ENCODE measurements at places on chromosomes 16 and 17. TPM values are rescaled to one million over a fixed set of nuclear protein-coding genes. Genes with fewer than 3 reads are reported as not detected.

Gene TSPOAP1
- total RNA-seq: 0.41 TPM

Gene MYH2
- total RNA-seq: not detected

Gene NPIPA3
- 0.97 TPM for total RNA-seq

Gene RASD1
- 0.30 TPM for total RNA-seq

Gene CDR2L
- total RNA-seq: 31.0 TPM

Gene CDK5R1
- total RNA-seq: 1.7 TPM

Gene CX3CL1
- total RNA-seq: not detected

Gene NTN3
- 0.43 TPM for total RNA-seq

- no peak for DNase-seq
Measured at GRCh38 chr16:22357635-22357971, 16.8 kb downstream of the CDR2 start.

DNA sequence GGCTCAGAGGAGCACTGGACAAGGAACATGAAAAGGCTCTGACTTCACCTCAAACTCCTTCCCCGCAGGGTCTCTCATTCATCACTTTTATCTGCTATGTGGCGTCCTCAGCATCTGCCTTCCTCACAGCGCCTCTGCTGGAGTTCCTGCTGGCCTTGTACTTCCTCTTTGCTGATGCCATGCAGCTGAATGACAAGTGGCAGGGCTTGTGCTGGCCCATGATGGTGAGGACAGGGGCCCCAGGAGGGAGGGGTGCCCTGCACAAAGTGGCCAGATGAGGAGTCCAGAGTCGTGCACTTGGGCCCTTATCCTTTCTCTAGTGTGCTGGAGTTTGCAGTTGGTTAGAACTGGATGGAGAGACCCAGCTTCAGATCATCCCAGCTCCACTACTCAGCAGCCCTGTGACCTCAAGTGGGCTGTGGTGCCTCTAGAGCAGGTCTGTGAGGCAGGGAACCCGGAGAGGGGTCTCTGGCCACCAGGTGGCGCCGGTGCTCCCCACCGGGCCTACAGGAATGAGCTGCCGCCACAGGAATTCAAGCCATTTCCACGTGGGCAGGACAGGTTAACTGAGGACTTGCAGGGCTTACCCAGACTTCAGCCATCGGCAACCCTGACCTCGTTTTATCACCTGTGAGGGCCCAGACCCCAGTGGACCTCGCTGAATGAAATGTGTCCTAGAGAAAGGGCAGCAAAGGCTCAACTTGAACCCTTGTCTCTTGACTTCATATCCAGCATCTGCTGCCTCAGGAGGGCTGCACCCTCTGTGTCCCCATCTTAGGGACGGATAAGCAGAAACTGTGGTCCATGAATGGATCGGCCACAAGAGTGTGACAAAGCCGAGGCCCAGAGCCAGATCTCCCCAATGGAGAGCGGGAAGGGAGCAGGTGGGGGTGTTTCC, 4.0 kb downstream of the CMTM3 start:
- peak; percentile 79 for DNase-seq

- no peak for DNase-seq
Measured at GRCh38 chr16:69131167-69131838, 1.1 kb downstream of the CHTF8 start.

DNA sequence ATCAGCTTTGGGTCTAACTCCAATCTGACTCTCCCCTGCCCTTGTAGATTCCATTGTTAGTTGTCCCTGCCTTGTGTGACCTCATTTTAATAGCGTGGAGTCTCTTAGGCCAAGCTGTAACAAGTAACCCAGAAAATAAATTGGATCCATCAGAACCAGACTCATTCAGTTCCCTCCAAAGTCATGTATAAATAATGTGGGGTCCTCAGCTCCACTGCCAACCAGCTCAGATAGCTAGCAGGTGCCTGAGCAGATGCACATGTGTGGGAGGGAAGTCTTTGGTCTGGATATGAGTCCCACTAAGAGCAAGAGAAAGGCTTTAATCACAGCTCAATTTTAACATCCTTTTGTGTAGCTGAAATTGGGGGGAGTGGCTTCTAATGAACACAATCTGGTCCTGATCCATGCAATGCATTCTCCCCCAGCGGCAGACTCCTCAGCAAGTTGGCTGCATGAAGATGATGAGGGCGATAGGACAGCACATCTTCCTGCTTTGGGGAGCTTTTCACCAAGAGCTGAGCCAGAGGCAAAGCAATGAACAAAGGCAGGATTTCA, 151.6 kb downstream of the ABCC12 start:
- DNase-seq: no peak

DNA sequence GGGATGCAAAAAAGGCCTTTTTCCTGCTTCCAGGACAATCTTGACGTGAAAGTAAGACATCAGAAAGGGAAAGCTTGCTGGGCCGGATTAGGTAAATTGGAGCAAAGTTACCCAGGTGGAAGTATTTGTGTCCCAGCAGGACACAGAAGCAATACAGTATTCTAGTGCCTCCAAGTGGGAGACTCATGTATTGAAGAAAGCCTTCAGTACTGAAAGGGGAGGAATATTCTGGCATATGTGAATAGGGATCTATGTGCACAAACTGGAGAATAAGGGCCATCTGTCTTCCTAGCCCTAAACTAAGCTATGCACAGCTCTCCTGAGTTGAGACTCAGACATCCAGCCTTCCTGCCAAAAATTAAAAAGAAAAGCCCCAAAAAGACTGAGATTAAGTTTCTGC, 327.3 kb upstream of the CDH8 start:
- no peak for DNase-seq

- no peak for DNase-seq
Measured at GRCh38 chr16:90041896-90042473, 22.7 kb upstream of the DBNDD1 start.

GRCh38 chr16:77868478-77868877, 80.1 kb downstream of the VAT1L start:
- DNase-seq: no peak

DNA sequence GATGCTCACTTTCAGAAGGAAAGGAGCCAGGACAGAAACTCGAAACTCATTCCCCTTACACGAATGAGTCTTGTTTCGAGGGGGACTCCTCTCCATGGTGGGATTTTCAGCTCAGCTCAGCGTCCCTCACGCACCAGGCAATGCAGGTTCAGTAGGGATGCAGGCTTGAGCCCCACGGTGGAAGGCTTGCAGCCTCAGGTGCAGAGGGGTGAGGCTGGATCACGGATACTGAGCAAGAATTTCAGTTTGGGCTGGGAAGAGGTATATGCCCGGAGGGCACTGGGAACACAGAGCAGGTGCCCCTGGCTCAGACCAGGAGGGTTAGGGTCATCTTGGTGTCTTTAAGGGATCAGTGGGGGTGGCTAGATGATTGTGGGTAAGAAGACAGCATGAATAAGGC, 344.9 kb upstream of the TNRC6C start:
- DNase-seq: no peak

GRCh38 chr17:29591737-29592608, 959 bp upstream of the ANKRD13B start:
- peak; percentile 50 for DNase-seq

DNA sequence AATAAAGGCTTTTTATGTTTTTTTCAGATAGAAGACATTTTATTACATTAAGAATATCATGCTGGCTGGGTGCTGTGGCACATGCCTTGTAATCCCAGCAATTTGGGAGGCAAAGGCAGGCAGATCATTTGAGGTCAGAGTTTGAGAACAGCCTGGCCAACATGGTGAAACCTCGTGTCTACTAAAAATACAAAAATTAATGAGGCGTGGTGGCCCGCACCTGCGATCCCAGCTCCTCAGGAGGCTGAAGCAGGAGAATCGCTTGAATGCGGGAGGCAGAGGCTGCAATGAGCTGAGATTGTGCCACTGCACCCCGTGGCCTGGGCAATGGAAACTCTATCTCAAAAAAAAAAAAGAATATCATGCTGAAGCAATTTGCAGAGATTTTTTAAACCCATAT, 29.1 kb upstream of the HAPSTR1 start:
- no peak for DNase-seq

DNA sequence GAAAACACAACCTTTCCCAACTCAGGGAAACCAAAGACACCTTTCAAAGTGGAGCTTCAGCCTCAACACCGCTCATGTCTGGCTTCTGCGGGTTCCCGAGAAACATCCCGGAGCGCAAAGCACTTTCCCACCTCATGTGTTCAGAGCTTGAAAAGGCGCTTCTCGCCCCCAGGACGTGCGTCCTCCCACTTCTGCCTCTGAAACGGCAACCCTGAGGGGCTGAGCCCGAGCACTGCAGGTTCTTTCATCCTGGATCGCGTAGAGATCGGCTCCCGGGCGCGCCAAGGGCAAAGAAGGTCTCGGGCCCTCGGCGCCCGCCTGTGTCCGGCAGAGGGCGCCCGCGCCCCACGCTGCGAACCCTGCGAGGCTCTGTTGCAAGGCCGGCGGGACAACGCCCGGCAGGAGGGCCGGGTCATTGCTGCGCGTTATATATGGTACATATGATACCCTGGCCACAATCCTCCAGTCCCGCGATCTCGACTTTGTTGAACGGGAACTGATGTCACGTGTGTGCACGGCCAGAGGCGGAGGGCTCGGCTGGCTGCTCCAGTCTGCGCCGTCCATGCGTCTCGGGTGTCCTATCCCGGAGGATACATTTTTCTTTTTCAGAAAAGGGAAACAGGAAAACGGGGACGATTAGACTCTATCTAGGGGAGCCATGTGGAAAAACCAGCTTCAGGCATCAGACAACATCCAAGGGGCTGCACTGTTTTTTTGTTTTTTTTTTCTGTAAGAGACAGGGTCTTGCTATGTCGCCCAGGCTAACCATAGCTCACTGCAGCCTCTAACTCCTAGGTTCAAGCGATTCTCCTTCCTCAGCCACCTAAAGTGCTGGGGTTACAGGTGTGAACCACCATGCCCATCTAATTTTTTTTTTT, 19.1 kb downstream of the COQ7 start:
- peak; percentile 88 for DNase-seq

GRCh38 chr17:73863761-73864535, 219.7 kb upstream of the SDK2 start:
- no peak for DNase-seq

GRCh38 chr17:83086907-83087787, 7.7 kb downstream of the METRNL start:
- no peak for DNase-seq

- no peak for DNase-seq
Measured at GRCh38 chr17:75698659-75699058, 22.6 kb upstream of the ITGB4 start.

- DNase-seq: no peak
Measured at GRCh38 chr16:2515180-2515851, 1.6 kb downstream of the ATP6V0C start.

DNA sequence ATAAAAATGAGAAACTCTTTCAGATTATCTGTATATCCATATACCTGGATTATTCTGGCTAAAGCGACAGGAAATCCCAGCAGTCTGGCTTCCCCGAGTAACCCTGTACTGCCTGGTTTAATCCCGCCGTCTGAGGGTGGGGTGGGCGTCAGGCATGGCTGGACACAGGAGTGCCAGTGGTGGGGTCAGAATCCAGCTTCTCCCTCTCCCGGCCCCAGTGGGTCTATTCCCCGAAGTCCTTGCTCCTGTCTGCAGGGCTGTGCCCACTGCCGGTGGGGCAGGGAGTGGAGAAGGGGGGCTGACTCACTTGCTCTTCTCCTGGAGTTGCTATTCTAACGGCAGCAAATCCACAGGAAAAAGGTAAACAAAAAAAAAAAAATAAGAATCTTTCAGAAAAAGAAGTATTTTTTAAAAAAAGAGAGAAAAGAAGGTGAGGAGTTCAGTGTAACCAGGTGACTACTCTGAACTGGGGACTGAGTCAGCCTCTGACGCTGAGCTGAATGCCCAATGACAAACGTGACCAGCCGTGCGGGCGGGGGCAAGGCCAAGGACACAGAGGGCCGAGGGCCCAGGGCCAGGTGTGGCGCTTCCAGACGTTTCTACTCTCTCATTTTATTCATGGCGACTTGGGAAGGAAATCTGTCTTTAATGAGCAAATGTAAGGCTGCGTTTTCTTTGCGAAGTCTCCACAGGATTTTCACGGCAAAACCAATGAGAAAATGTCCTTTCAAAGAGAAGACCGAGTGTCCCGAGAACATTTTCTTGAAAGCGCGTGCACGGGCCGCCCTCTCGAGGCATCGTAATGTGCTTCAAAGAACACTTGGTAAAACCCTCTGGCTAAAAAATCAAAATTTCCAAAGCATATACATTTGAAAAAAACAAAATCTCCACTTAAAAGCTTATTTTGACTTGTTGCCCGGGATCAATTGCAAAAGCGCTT, 20.2 kb downstream of the FOXF1 start:
- DNase-seq: no peak

Measured in HFFc6 (cell line).